ENCODE measurements at places on chromosomes 12 and 14. TPM values are rescaled to one million over a fixed set of nuclear protein-coding genes. Genes with fewer than 3 reads are reported as not detected.

Gene RNASE7
- total RNA-seq, result not detected

Gene NRIP2
- total RNA-seq, result not detected

Gene EEA1
- 4.3 TPM for total RNA-seq

Gene SLC39A5
- total RNA-seq, result not detected

Gene EFS
- total RNA-seq, result not detected

Gene PTHLH
- total RNA-seq, result not detected

Gene OAS1
- 1.7 TPM for total RNA-seq

Gene KCNH3
- total RNA-seq, result 3.1 TPM

Gene LRFN5
- total RNA-seq, result not detected

Gene MYH6
- not detected for total RNA-seq

Gene VCPKMT
- 38.2 TPM for total RNA-seq

Gene IRF9
- total RNA-seq, result 270 TPM

Gene FAR2
- 0.86 TPM for total RNA-seq

Gene ZDHHC22
- not detected for total RNA-seq

Gene TIGAR
- 14.0 TPM for total RNA-seq

Gene CD4
- 1.00 TPM for total RNA-seq

Gene FLRT2
- not detected for total RNA-seq

Gene ZNF664
- 17.9 TPM for total RNA-seq

Gene SYNDIG1L
- not detected for total RNA-seq

Gene TMPRSS12
- not detected for total RNA-seq

Gene RNASE1
- not detected for total RNA-seq

Gene C12orf54
- not detected for total RNA-seq

Gene OR4E2
- not detected for total RNA-seq

Gene NUMB
- 22.0 TPM for total RNA-seq
